Ovary (tissue), 10 donors: ENCODE measurements at places on chromosomes 1 and 21.

DNA sequence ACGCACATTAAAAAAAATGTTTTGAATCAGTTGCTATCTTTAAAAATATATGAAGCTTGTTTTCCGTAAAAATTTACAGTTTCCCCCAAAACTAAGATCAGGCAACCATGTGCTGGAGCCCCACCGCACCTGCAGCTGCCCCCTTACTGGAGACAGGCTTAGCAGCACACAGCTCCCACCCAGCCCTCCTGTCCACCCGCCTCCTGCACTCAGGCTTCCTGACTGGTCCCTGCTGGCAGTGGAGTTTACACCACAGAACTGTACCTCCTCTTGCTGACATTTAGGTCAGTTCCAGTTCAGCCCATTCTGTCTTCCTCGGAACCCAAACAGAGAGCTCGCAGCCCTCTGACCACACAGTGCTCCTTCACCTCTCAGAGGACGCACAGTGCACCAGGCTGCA is 2.1 kb downstream of the GPR161 start:
- DNase-seq: no peak

GRCh38 chr1:101071470-101071891 is 45.9 kb upstream of the DPH5 start:
- no peak for DNase-seq

DNA sequence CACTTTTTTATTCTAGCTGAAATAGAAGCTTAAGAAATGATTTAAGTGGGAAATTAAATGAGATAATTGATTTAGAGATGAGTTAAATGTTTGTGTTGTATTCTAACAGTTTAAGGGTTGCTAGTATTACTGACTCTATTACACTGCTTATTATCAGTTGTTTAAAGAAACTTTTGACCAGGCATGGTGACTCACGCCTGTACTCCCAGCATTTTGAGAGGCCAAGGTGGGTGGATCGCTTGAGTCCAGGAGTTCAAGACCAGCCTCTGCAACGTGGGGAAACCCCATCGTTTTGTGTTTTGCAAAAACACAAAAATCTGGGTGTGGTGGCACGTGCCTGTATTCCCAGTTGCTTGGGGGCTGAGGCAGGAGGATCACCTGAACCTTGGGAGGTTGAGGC is 14.2 kb downstream of the CLIC4 start:
- DNase-seq: no peak

DNA sequence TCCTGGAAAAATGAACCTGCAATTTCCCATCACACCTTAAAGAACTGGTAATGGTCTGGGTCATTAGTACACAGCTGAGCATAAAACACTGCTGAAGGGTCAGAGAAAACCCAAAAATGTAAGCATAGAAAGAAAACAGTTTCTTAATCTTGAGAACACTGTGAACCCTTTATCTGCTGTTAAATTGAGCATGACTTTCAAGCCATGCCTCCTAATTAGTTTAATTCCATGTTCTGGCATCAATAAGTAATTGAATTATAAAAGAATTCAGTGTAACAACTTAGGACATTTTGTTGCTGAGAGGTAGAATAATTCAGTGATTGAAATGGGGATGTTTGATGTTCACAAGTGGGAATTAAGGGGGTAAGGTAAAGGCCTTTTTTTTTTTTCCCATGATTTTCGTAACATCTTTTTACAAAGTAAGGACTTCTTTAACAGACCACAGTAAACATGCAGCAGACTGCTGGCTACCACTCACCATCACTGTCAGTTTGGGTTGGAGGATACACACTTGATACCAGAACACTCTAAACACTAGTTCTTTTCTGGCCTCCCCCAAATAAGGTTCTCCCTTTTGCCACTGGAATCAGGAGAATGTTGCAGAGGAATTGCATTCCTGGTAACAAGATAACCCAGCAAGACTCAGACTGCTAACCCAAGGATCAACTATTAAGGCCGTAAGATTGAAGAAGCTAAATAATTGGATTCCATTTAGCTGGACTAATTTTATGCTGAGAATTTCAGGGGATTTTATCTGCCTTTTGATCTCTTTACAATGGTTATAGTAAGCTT is 3.0 kb downstream of the RWDD3 start:
- DNase-seq: no peak

- DNase-seq: no peak
Measured at GRCh38 chr21:42500225-42500624, 4.2 kb upstream of the RSPH1 start.

DNA sequence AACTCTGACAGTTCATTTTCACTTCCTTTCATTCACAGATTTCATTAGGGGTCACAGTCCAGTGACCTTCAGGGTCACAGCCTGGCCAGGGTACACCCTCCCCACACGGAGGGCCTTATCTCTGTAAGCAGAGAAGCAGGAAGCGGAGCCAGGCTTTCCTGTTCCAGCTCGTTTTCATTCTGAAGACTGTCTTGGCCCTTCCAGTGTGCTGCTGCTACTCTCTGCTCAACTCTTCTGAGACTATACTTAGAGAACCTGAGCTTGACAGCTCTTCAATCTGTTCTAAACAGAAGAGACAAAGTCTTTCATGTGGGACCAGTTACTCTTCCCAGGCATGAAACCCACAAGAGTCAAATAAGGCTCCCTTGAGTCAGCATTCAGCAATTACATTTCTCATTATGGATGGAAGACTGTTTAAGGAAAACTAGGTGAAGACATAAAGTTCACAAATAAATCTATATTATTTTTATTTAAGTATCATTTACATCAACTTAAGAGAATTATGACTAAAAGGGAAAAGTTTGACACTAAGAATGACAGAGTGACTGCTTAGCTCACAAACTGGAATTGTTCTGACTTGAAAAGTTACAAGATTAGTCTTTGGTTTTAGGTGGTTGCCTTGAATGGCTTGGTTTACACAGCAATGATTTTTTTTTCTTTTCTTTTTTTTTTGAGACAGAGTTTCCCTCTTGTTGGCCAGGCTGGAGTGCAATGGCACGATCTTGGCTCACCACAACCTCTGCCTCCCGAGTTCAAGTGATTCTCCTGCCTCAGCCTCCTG is 4.8 kb upstream of the TDRD10 start:
- no peak for DNase-seq

GRCh38 chr1:149942207-149942606 is 5.5 kb upstream of the MTMR11 start:
- no peak for DNase-seq

GRCh38 chr1:56780128-56780750 is 39.0 kb downstream of the FYB2 start:
- no peak for DNase-seq

GRCh38 chr1:149997585-149998262 is 12.8 kb downstream of the OTUD7B start:
- DNase-seq: no peak

- DNase-seq: no peak
Measured at GRCh38 chr1:51506537-51506936, 12.5 kb downstream of the EPS15 start.

- DNase-seq: no peak
Measured at GRCh38 chr1:206829282-206829681, 36.1 kb upstream of the IL20 start.

DNA sequence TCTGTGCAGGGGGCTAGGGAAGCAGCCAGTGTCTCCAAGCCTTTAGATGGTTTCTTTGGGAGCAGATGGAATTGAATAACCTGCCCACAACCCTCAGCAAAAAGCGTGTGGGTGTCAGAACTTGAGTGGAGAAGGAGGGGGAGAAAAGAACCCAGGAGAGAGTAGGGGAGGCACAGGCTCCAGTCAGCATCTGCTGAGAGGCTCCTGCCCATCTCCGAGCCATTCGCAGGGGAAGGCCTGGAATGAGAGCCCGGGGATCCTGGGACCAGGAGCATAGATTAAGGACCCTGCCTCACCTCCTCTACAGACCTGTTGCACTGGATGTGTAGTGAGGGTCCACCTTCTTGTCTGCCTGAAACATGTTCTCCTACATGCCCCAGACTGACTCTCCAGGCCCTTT is 16.3 kb downstream of the TMEM81 start:
- no peak for DNase-seq

DNA sequence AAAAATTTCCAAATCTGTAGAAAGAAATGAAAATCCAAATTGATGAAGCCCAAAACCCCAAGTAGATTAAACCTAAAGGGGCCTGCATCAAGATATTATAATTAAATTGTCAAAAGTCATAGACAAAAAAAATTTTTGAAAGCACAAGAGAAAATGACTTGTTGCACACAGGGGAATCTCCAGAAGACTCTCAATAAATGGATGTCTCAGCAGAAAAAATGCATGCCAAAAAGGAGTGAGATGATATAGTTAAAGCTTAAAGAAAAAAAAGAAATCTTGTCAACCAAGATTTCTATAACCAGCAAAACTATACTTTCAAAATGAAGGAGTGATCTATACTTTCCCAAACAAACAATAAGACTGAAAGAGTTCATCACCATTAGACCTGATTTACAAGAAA is 393.2 kb upstream of the SPAG17 start:
- no peak for DNase-seq

DNA sequence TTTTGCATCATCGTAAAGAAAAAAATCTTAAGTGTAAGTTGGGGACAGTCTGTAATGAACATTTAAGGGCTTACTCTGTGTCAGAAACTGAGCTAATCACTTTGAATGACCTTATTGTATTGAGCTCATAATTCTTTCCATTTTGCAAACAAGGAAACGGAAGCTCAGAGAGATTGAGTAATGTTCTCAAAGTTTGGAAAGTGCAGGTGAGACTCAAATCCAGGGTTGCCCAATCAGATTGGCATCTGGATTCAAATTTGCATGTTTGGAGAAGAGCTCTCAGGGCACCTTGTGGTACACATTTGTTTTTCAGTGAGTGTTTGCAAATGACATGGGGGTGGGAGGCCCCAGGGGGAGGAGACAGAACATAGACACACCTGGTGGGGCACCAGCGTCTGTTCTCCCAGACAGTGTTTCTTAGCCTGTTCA is 8.0 kb downstream of the ALPL start:
- DNase-seq: no peak

DNA sequence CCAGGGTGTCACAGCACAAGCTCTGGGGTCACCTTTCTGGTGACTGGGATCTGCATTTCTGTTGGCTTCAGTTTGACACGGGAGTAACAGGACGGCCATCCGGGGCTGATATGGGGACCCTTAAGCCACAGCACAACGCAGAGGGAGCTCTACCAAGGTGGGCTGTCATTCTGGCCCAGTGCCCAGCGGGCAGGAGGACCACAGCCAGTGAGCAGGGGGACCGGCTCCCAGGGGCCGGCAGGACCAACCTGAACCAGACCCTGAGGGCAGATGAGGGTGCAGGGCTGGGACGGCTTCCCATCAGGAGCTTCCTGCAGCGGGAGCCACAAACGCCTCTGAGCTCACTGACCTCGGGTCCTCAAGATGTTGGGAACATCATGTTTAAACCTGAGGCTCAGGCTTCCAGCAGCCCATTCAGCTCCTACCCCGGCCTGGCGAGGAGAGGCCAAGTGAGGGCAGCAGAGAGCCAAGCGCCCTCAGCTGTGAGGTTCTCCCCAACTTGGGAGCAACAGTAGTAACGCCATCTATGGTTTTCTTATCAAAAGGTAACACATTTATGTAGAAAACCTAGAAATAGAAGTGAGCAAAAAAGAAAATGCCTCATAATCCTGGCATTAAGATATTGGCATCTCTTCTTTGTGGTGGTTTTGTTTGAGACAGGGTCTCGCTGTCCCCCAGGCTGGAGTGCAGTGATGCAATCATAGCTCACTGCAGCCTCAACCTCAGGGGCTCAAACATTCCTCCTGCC is 26.8 kb downstream of the TMEM201 start:
- DNase-seq: peak; percentile 46

DNA sequence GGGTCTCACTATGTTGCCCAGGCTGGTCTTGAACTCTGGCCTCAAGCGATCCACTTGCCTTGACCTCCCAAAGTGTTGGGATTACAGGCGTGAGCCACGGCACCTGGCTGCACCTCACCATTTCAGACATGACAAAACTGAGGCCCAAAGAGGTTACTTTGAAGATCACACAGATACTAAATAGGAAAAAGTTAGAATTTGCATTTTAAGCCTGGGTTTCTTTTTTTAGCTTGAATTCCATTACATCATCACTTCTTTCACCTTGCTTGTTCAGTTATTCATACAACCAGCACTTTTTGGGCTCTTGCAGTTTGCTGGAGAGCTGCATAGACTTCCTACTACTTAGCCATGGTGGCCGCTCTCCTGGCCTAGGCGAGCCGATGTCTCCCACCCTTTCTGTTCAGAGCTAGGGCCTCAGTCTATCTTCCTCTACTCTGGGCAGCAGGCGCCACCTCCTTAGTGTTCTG is 16.3 kb upstream of the CD2 start:
- no peak for DNase-seq

DNA sequence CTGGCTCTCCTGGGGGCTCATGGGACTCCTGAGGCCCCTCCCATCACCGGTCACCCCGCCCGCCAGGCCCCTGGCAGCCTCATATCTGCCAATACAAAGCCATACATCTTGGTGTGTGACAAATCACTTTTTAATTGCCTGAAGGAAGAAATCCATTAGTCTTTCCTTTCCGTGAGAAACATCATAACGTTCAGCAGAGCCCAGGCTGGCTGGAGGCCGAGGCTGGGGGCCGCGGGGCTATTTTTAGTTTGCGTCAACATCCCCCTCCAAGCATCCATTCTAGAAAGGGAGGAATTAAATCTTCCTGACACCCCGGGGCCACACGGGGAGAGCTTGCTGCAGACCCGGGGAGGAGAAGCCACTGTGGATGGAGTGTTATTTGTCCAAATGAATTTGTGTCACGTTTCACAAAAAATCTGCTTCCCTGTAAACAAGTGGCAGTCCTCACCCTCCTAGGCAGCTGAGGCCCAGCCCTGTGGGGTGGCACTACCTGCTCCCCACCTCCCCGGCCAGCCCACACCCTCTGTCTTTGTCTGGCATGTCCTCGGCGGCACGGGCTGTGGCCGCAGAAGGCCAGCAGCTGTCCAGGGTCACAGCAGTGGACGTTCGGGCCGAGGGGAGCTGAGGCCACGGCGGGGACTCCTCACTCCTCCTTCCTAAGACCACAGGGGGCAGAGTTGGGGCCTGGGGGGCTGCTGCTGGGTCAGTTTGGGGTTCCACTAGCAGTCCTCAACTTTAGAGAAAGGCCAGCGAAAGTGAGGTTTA is 236.9 kb upstream of the VAMP3 start:
- no peak for DNase-seq

DNA sequence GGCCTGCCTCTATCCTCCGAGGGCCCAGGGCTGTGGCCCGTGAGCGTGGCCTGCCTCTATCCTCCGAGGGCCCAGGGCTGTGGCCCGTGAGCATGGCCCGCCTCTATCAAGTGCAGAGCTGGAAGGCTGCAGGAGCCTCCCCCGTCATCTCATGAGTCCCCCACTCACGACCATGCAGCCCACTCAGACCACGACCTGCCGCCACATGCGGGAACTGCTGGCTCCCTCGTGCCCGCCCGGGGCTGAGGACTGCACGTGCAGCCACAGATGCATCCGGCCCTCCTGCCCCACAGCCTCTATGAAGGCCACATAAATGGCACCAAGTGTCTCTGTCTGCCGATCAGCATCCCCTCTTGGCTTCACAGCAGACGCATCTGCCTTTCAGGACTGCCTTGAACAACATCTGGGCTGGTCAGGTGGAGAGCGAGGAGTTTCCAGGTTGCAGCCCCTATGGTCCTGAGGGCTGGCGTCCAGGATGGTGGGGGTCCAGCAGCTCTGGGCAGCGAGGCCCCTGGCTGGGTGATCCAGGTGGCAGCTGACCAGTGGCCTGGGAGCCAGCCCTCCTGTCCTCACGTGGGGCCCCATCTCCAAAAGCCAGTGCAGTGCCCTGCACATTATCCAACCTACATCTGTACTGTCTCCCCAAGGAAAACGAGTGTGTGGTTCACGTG is 103.3 kb downstream of the PDE9A start:
- DNase-seq: no peak
